Uterus (tissue), 4 donors: ENCODE measurements at places on chromosomes 7 and 10. TPM values are rescaled to one million over a fixed set of nuclear protein-coding genes. Genes with fewer than 3 reads are reported as not detected.

The AS3MT gene
- total RNA-seq, result 3.1 TPM

The AKR1C4 gene
- not detected for total RNA-seq

The GCK gene
- 2.6 TPM for total RNA-seq

DNA sequence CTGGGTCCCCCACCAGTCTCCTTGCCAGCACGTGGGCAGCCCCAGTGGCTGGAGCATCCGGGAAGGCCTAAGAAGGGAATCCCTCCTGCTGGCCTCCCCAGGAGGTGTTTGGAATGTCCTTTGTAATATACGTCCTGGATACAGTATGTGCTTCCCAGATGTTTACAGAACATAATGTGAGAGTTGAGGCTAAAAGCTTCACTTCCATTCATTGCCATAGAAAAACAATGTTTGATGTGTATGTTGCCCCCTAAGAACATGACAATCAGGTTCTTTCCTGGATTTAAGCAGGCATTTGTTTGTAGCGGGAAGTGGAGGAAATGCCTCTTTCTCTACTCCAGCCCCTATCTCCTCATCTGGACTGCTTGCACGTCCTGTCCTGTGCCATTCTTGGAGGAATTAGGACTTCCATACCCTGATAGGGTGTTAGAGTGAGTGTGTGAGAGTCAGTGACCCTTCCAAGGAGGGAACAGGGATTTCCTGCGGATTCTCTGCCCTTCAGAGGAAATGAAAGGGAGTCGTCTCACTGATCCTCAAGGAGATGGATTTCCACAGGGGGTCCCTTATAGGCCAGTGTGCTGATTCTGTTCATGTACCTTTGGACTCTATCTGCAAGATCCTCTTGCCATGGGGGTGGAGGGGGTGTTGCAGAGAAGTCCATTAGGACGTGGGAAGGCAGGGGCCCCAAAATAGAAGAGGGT, 1.2 kb downstream of the IGFBP1 start:
- DNase-seq, result no peak

GRCh38 chr10:119782981-119783664, 57.3 kb downstream of the INPP5F start:
- DNase-seq, result no peak

DNA sequence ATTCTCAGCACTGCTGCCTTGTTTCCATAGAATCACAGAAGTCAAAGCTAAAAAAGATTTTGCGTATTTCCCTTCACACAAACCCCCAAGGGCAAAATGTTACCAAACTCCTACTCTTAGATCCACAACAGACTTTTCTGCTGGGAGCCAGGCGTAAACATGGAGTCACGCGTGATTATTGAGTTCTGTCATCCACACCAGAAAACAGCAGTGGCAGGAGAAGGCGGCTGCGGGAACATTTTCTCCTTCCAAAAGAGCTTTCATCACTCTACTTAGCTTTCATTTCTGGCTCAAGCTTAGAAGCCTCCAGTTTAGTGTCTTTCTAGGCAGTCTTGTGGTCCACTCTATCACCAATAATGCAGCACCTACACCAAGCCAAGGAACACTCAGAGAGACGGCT, 712.9 kb upstream of the NRP1 start:
- no peak for DNase-seq

DNA sequence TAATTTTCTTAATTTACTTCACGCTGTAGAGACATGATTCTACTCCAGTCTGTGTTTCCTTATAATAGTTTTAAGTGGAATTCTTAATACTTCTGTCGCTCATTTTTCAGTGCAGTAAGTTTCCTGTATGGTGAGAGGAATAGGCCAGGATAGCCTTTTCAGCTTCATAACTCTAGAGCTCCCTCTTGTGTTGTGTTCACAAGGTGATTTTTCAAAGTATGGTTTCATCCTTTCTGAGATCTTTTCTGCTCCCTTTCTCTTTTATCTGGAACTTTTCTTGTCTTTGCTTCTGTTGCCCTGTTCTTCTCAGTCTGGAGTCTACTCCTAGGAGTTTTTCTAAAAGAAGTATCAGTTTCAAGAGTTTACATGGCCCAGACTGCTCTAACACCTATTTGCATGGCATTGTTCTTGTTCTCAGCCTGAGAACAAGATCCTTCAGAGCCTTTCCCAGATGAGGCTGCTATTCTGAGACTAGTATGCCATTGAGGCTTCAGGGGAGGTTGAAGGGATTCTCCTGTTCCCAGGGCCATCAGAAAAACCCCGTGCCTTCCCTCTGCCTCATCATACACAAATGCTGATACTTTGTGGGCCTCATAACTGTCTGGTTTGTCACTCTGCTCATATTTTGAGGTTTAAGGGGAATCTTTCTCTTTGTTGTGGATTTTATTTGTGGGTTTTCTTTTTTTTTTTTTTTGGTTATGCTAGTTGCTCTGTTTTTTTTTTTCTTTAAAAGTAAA, 21.8 kb downstream of the NET1 start:
- no peak for DNase-seq

GRCh38 chr10:14671386-14671831, 103.3 kb downstream of the FAM107B start:
- peak; percentile 34 for DNase-seq
